Epithelial cell of proximal tubule (primary cell): ENCODE measurements at places on chromosomes 2 and 18. TPM values are rescaled to one million over a fixed set of nuclear protein-coding genes. Genes with fewer than 3 reads are reported as not detected.
A peak's percentile ranks its signal among the peaks of the same experiment; 100 is the strongest.

DNA sequence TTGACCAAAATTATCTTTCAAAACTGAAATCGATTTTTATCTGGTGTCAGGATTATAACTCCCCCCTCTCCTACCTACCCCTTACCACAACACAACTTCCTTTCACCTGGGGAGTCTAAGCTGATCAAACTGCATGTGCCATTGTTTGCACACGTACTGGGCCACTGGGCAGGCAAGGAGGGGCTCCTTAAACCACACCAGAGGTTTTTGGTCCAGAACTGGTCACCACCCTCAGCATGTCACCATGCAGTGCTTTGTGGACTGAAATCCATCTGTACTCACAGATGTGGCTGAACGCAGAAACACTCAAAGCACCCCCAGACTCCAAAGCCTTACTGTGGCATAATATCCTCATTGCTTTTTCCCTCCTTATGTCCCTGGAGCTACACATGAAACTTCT is 13.9 kb upstream of the ARHGAP25 start:
- no peak for DNase-seq

GRCh38 chr2:167181134-167181533 is 292.9 kb downstream of the XIRP2 start:
- no peak for DNase-seq

DNA sequence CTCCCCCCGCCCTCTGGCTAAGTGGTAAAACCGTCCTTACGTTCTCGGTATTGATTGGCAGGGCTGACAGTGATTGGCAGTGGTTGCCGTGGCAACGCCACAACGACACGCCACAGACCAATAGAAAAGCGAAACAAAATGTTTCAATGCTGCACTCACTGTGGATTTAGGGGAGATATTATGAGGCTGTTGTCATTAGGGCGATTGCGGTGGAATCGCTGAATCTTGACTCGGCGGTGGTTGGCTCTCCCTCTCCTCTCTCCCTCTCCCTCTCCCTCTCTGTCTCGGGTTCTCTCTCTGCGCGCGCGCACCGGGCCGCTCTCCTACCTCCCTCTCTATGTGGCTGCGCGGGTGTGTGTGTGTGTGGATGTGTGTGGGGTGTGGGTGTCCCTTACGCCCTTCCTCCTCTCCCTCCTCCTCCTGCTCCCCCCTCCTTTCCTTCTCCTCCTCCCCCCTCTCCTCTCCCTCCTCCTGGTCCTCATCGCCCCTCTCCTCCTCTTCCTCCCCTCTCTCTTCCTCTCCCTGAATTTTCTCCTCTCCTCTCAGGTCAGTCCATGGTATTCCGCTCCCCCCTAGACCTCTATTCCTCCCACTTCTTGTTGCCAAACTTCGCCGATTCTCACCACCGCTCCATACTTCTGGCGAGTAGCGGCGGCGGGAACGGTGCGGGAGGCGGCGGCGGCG is at the start of gene SIX3:
Gene SIX3, plus strand, starts transcription at position 152 of the 684 bp plus-strand sequence. Its CDS starts 403 bp downstream, at position 555.
- DNase-seq: no peak

DNA sequence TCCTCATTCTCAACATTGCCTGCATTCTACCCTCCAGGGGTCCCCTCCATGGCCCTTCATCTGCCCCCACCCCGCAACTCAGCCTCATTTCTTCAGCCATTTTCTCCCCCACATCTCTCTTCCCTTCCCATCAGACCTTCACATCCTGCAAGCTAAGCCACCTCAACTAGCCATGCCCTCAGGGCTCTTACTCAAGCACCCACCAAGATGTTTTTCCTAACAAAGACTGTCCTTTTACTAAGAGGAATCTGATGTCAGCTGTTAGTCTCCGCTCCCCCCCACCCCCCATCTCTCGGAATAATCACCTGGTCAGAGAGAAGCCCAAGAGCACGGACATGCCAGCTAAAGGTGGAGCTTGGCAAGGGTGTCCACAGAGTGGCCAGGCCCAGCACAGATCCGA is 4.7 kb upstream of the CAPN10 start:
- no peak for DNase-seq

The MYOM1 gene
- 0.12 and 0.14 TPM in 2 replicates for total RNA-seq

DNA sequence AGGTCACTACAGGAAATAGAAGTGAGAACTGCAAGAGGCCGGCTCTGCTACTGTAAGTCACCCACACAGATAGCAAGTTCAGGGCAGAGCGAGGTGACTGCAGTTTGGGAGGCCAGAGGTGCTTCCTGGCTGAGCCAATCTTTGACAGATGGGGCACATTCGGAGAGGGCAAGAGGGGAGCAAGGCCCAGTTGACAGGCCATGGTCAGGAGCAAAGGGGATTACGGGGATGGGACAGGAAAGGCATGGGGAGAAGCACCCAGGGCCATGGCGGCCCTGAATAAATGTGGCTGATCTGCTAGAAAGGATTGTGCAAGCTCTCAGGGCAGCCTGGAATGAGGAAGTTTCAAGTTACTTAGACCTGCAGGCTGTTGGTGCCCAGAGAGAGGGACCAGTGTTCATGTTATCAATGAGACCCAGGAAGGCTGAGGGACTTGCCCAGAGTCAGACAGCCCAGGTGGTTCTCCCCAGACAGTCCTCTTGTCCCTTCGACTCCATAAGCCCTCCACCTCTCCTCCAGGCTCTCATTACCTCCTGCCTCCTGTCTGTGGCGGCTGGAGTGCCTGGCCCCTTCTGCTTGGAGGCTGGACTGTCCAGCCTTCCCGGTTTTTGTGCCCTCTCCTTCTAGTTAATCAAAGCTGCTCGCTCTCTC is 123.3 kb downstream of the CTIF start:
- no peak for DNase-seq

GRCh38 chr2:40281021-40281940 is 170.6 kb downstream of the SLC8A1 start:
- peak; percentile 77 for DNase-seq

- no peak for DNase-seq
Measured at GRCh38 chr2:172878260-172878659, 142.6 kb downstream of the RAPGEF4 start.

The GPR75 gene
- 0.52 and 1.5 TPM in 2 replicates for total RNA-seq

DNA sequence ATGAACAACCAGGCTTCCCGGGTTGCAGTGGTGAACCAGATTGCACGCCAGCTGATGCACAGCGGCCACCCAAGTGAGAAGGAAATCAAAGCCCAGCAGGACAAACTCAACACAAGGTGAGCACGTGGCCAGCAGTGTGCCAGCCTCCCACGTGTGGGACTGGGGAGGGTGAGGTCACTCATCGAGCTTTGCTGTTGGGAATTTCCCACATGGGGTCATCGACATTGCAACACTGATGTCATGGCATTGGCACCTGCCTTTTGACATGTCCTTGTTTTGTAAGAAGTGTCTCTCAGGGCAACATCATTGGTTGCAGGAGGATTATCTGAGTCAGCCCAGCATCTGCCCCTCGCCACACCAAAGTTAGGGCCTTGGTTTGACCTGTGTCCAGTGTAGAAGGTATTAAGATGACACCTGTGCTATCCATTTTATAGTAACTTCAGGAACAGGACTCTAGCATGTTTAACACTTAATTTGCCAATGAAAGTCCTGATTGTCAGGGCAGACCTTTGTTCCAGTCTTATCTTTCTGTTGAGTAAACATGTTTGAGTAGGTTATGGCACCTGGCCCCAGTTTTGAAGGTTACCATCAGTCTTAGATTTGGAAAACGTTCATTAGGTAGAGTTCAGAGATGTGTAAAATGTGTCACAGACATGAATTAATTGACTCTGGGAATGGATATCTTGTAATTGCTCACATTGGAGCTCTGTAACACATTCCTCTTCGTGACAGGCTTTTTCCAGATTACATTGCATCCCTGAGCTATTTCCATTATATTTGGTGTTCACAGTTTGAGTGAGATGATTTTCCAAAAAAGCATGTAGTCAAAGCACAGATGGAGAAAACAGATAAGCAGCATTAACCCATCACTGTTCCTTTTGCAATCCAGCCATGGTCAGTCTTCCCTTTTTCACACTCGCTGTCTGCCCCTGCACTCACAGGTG is 93.3 kb upstream of the EML6 start:
- peak; percentile 98 for DNase-seq

The VWC2L gene
- not detected in 2 replicates for total RNA-seq

- DNase-seq: no peak
Measured at GRCh38 chr2:212873256-212873655, 278.2 kb downstream of the IKZF2 start.

The NAT8 gene
- not detected in 2 replicates for total RNA-seq

The COBLL1 gene
- total RNA-seq: 28.8 and 33.0 TPM in 2 replicates
